ENCODE measurements at places on chromosomes 7 and 10.

DNA sequence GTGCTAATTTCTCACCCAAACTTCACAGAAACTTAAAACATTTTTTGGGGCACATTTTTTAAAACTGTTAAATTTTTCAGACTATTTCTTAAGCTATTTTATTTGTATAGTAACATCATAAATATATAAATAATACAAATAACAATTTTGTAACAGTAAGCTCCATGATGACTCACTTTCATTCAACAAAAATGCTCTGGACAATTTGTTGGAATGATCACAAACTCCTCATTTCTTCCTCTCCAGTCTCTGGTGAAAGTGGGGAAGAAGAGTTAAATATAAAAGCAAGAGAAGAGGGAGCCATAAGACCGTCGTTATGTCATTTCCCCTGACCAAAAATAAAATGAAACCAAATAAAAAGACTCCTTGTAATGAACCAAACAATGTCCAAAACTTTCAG lies 162.4 kb downstream of the AGMO start:
- DNase-seq = no peak

DNA sequence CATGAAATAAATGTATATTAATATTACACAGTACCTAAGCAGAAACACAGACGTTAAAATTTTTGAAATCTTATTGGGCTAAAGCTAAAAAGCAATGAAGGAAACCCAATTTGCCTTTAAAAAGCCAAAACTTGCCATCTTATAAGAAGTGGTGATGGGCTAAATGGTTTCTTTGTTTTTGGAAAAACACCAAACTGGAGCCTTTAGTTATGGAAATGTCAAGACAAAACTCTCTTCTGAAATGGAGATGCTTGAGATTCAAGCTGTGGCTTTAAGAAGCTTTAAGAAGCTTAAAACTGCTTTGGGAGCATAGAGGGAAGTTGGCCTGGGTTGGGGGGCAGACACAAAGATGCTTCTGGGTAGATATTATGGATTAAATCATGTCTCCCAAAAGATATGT lies 277.0 kb downstream of the GFRA1 start:
- DNase-seq = no peak

DNA sequence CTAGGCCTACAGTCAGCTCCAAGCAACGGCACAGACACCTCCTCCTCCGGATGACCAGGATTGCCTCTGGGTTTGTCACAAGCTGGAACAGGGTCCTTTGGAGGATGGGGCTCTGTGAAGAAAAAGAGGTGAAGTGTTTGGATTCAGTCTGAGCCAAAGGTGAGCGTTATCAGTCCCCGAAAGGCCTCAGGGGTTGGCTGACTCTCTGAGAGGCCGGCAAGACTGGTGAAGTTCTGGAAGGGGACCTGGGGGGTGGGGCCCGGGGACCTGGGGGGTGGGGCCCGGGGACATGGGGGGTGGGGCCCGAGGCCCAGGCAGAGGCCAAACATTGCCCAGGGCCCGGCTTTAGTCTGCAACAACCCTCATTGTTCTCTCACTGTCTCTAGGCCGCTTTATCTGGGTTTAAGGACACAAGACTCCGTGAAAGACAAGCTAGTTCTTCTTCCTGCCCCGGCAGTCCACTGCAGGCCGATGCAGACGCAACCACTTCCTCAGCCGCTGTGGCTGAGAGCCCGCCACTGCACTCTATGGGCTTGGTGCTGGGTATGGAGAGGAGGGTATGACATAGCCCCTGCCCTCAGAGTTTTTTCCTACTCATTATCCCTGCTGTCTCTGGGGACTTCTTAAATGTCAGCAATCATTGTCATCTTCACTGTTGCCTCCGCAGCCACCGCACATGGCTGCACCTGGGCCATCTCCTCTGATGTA lies 27.4 kb upstream of the PSAP start:
- DNase-seq = no peak

GRCh38 chr7:159296093-159296681 lies 151.5 kb upstream of the VIPR2 start:
- no peak for DNase-seq

GRCh38 chr7:128874140-128875031 lies 11.7 kb downstream of the ATP6V1F start:
- no peak for DNase-seq

- no peak for DNase-seq
These were observed 14.1 kb upstream of the TAS2R41 start for GRCh38 chr7:143463556-143463955.

- DNase-seq = no peak
These were observed 144.8 kb upstream of the KLF14 start for GRCh38 chr7:130878785-130879184.

DNA sequence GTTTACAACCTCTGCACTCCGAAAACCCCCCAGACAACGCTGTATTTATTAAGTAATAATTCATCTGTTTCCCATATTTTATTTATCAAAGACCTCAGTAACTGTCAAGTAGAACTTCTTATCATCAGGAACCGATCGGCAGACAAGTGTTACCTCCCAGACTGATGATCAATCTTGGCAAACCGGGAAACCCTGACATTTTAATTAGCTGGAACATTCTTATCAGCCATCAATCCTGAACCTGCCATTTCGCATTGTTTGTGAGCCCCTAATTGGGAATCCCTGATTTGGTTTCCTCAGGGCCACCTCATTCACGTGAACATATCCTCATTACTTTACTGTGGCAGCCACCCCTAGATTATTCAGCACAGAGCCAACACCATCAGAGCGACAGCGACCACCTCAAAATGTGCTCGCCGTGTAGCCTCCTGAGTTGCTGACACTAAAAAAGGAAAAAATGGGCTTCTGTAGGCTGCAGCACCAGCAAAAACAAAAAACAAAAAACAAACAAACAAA lies 93.6 kb upstream of the SDK1 start:
- DNase-seq = no peak

- no peak for DNase-seq
These were observed 42.0 kb downstream of the ABCA13 start for GRCh38 chr7:48213226-48213625.

GRCh38 chr7:27586825-27587224 lies 75.9 kb downstream of the HIBADH start:
- DNase-seq = no peak

- DNase-seq = no peak
These were observed 247.8 kb downstream of the EBF3 start for GRCh38 chr10:129716211-129716681.

- DNase-seq = no peak
These were observed 91.9 kb upstream of the PRKCQ start for GRCh38 chr10:6671976-6672375.

DNA sequence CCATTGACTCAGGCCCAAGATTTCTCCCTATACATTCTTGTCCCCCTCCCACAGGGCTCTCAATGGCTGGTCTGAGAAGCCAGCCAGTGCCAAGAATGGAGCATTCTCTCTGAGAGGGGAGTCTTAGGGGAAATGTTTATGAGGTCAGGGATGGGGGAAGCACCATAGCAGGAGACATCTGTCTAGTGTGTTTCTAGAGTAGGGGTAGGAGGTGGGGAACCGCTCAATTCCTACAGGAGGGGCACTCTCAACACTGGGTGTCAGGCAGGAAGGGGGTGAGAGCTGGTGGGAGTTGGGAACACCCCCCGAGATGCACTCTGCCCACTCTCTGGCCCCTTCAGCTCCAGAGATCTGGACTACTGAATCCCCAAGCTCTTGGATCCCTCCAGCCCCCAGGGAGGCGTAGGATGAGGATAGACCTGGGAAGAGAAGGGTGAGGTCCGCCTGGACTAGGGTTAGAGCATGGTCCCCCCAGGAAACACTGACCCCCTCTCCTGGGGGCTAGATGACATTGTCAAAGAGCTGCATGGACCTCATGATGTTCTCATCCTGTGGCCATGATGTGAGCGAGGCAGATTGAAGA lies 8.7 kb upstream of the OGA start:
- DNase-seq = no peak

- no peak for DNase-seq
These were observed 151.6 kb upstream of the CACNA2D1 start for GRCh38 chr7:82595176-82595575.

DNA sequence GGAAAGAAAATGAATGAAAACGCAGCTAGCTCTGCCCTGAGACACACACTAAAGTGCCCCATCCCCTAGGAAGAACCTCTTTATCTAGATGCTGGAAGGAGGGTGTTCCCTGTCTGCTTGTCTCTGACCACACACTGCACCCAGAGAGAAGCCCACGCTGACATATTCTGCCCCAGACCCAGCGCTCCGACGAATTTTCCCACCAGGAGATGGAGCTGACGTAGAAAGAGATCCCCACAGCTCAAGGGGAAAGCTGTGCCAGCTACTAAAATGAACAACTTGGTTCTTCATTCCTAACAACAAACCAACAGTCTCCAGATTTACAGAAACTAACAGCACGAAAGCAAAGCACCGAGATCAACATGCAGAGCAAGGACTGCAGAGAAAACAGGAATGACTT lies 73.3 kb downstream of the KIAA1549 start:
- DNase-seq = no peak

- DNase-seq = no peak
These were observed 46.9 kb downstream of the GPR141 start for GRCh38 chr7:37730501-37730900.

GRCh38 chr7:149821191-149822148 lies 16.7 kb upstream of the ZNF862 start:
- no peak for DNase-seq

GRCh38 chr7:117645481-117646165 lies 165.8 kb downstream of the CFTR start:
- no peak for DNase-seq

DNA sequence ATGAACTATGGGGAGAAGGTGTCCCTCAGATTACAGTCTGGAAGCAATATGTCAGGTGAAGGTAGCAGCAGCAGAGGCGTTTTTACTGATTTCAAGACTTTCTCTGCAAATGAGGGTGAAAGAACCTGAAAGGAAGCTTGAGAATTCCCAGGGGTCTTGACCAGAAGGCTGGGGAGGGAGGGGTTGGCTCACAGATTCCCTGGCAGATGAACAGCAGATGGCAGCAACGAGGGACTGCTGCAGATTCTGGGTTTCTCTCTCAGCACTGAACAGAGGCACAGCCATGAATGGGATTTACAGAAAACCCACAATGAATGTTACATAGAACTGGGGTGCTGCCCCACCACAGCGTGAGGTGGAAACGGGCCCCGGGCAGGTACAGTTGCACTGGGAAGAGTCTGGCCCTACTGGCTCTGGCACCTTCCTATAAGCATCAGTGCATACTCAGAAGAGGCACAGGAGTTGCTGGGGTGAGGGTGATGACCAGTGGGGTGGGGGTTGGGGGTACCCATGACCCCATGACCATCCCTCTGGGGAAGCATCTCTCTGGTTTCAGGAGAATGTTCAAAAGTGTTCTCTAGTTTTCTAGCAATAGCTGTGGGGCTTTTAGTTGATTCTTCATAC lies 317.8 kb downstream of the SH2D4B start:
- no peak for DNase-seq

GRCh38 chr7:48708635-48709034 lies 215.7 kb upstream of the CDC14C start:
- no peak for DNase-seq

DNA sequence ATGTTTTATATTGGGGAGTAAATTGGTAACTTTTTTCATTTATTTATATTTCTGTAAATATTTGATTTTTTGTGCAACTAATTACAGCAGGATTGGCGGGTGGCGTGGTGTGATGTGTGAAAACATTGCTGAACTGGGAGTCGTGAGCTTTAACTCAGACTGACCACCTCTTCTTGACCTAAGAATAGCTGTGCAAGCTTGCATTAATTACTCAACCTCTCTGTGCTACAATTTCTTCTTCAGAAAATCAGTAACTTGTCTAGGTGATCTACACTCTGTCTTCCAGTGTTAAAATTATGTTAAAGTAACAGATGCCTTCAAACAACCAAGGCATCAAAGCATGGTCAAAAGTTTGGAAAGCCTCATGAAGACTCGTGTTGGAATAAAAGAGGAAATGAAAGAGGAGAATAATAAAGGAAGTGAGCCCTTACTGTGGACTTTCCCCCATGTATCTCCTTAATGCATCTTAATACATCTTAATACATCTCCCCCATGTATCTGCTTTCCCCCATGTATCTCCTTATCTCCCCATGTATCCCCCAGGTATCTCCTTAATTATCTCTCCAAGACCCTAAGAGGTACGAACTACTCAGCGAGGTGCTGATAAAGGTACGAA lies 71.2 kb downstream of the SVIL start:
- no peak for DNase-seq

DNA sequence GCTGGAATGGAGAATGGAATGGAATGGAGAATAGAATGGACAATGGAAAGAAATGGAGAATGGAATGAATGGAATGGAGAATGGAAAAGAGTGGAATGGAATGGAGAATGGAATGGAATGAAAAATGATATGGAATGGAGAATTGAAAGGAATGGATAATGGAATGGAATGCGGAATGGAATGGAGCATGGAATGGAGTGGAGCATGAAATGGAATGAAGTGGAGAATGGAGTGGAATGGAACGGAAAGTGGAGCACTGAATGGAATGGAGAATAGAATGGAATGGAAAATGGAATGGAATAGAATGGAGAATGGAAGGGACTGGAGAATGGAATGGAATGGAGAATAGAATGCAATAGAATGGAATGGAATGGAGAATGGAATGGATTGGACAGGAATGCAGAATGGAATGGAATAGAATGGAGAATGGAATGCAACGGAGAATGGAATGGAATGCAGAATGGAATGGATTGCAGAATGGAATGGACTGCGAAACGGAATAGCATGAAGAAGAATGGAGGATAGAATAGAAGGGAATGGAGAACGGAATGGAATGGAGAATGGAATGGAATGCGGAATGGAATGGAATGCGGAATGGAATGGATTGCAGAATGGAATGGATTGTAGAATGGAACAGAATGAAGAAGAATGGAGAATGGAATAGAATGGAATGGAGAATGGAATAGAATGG lies 89.4 kb downstream of the NSUN6 start:
- DNase-seq = no peak

DNA sequence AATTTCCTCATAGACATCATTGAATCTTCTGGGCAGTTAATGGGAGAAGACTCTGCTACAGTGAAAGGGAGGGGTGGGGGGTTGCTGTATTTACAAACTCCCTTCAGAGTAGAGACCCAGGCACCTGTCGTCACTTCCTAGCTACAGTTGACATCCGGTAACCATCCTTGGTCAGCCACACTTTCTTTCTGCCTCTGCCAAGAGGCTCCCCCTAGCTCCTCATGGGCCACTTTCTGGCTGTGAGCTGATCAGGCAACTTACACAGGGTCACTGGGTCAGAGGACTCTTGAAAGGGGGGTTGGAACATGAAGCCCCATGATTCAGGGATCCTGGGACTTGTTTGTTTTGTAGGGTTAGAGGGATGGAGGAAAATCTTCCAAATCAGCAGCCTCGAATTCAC lies 1.2 kb downstream of the TECPR1 start:
- peak; percentile 69 for DNase-seq

DNA sequence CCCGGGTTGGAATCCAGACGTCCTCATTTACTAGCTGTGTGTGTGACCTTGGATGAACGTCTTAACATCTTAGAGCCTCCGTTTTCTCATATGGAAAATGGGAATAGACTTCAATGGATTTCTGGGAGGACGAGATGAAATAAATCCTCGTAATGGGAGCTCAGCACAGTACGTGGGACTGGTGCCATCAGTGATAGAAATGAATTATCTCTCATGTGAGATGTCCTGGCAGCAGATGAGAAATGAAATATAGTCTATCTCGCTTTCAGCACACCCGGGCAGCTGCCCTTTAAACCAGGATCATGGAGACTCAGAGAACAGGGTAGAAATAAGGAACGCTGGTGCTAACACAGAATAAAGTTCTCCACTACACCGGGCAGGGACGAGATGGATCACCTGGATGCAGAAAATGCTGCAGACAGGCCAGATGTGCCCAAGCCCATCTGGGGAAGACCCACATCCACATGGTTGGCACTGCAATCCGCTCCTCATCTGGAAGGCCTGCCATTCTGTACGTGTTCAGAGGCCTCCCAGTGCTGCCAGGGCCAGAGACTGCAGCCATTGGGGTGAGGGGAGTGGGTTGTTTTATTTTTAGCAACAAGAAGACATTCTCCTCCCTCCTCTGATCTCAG lies 11.1 kb upstream of the EMX2 start:
- DNase-seq = no peak

All from CD4-positive, alpha-beta T cell treated with Interleukin-10 for 1 hour (primary cell).